Fibroblast of lung (primary cell): ENCODE measurements at places on chromosomes 11 and 22. TPM values are rescaled to one million over a fixed set of nuclear protein-coding genes. Genes with fewer than 3 reads are reported as not detected.

The SAA2 gene
- not detected in 2 replicates for total RNA-seq

The BIRC2 gene
- 59.6 and 69.3 TPM in 2 replicates for total RNA-seq

The C11orf42 gene
- not detected in 2 replicates for total RNA-seq

DNA sequence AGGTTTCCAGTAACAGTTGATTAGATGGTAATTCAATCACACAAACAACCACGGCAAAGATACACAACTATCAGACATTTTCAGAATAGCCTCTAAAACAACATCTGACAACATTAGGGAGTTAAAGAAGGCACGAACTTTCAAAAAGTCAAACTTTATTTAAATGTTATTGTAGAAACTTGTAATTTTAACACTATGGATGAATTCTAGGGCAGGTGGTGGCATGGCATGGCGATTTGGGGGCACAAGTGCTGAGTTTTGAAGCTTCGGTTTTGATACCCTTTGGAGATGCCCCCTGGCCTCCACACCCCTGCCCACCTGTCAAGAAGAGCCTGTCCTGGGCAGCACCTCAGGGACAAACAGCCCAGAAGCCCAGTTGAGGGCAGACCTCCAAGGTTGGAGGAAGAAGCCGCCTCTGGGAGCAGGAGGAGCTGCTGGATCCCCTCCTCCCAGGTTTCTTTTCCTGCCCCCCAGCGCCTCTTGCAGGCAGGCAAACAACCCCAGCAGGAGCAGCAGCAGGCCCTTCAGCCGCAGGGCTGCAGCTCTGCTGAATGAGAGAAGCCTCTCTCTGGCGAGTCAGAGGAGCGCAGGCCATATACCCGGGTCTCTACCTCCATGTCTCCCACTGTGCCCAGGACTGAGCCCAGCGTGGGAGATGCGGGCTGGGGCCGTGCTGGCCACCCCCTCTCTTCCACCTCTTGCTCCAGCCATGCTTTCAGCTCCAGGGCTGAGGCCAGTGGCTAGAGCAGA, 102.1 kb upstream of the IGLL5 start:
- H3K27me3 ChIP-seq: no peaks in the 10 kb centered on the region
- H3K36me3 ChIP-seq: no peaks in the 10 kb centered on the region
- DNase-seq: no peak
- H3K4me1 ChIP-seq: no peaks in the 10 kb centered on the region

- H3K36me3 ChIP-seq: peaks cover 4% of the 10 kb centered on the region
- peaks cover 2% of the 10 kb centered on the region for H3K4me1 ChIP-seq
- H3K27me3 ChIP-seq: no peaks in the 10 kb centered on the region
- no peak overlapping the region for H3K4me3 ChIP-seq
Observed at GRCh38 chr11:57679396-57679795, 11.5 kb downstream of the ZDHHC5 start.

DNA sequence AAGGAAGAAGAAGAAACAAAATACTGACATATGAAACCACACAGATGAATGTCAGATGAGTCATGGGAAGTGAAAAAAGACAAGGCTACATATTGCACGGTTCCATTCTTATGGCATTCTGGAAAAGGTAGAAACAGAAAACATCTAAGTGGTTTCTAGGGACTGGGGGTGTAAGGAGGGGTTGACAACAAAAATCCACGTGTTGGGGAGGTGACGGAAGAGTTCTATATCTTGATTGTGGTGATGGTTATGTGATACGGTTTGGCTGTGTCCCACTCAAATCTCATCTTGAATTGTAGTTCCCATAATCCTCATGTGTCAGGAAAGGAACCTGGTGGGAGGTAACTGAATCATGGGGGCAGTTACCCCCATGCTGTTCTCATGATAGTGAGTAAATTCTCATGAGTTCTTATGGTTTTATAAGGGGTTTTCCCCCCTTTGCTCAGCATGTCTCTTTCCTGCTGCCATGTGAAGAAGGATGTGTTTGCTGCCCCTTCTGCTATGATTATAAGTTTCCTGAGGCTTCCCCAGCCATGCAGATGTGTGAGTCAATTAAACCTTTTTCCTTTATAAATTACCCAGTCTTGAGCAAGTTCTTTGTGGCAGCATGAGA, 6.4 kb upstream of the ARFGAP3 start:
- H3K4me3 ChIP-seq: no peak overlapping the region
- H3K36me3 ChIP-seq: no peaks in the 10 kb centered on the region
- peak; percentile 98 for DNase-seq

DNA sequence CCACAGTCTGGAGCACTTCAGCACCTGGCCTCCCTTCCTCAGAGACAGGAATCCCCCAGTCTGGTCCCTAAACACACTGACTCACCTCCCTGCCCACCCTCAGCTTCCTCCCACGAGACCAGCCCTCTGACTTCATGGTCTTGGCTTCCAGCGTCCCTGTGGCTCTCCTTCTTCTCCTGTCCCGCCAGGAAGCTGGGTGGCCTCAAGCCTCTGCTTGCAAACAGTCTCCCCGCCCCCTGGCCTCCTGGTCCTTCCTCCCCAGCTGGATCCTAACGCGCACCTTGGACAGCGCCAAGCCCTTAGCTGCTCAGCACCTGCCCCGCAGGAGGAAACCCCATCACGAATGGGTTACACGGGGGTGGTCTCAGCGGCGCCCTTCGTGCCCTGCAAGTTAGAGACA, 4.5 kb downstream of the NCF4 start:
- no peaks in the 10 kb centered on the region for H3K27me3 ChIP-seq
- no peak overlapping the region for H3K27ac ChIP-seq
- no peak overlapping the region for H3K4me3 ChIP-seq
- no peaks in the 10 kb centered on the region for H3K36me3 ChIP-seq

- H3K27ac ChIP-seq: peak overlapping the region; percentile 47
- no peak overlapping the region for H3K4me3 ChIP-seq
- H3K36me3 ChIP-seq: peaks cover 2% of the 10 kb centered on the region
- no peaks in the 10 kb centered on the region for H3K27me3 ChIP-seq
Observed at GRCh38 chr11:35160902-35161597, 22.1 kb downstream of the CD44 start.

The GLYATL1 gene
- 0.33 TPM in 1 of 2 replicates, not detected in the other for total RNA-seq

The XKR3 gene
- total RNA-seq: 0.17 TPM in 1 of 2 replicates, not detected in the other

The BRSK2 gene
- total RNA-seq: 0.26 and 0.33 TPM in 2 replicates

The RCOR2 gene
- 4.1 and 5.6 TPM in 2 replicates for total RNA-seq
